Umbilical cord (tissue), 2 donors: ENCODE measurements at places on chromosomes 16 and 17. TPM values are rescaled to one million over a fixed set of nuclear protein-coding genes. Genes with fewer than 3 reads are reported as not detected.
A peak's percentile ranks its signal among the peaks of the same experiment; 100 is the strongest.

DNA sequence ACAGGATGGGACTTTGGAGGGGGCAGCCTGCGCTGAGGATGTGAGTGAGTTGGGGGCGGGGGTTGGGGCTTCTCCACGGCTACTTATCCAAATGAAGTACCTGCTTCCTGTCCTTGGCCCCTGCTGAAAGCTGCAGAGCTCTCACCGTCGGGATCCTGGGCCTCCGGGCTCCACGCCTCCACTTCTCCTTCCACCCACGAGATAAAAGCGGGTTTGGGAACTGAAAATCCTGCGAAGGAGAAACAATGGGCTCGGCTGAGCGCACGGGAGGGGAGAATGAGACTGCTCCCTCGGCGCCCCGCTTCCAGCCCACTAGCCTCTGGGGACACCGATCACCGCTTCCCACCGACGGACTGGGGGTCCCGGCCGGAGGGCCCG, 486 bp downstream of the ZNF785 start:
- DNase-seq, result no peak

DNA sequence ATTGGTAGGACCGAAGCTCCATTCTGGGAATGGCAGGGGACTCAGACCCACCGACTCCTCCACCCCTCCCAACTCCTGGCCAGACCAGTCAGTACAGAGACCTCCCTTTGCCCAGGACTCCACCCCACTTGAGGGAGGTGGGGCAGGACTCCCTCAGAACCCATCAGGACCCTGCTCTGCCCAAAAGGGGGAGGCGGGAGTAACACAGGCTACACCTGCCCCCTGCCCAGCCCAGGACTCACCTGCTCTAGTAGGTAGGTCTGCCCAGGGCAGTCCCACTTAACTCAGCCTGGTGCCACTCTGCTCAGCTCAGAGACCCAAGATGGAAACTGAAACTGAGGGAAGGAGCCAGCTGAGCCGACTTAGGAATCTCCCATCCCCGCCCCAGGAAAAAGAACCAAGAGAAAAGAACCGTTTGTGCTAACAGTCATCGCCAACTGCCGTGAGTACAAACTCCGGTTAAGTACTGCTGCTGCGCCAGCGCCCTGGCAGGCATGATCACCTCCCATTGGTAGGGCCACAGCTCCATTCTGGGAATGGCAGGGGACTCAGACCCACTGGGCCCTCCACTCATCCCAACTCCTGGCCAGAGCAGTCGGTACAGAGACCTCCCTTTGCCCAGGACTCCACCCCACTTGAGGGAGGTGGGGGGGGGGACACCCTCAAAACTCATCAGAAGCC, 503 bp downstream of the DHX58 start:
- no peak for DNase-seq

- DNase-seq, result no peak
Observed at GRCh38 chr17:8941520-8941919, 24.0 kb downstream of the PIK3R5 start.

- peak; percentile 11 for DNase-seq
Observed at GRCh38 chr16:61892531-61892930, 143.7 kb downstream of the CDH8 start.

- no peak for DNase-seq
Observed at GRCh38 chr17:73955616-73956015, 247.9 kb upstream of the RPL38 start.

DNA sequence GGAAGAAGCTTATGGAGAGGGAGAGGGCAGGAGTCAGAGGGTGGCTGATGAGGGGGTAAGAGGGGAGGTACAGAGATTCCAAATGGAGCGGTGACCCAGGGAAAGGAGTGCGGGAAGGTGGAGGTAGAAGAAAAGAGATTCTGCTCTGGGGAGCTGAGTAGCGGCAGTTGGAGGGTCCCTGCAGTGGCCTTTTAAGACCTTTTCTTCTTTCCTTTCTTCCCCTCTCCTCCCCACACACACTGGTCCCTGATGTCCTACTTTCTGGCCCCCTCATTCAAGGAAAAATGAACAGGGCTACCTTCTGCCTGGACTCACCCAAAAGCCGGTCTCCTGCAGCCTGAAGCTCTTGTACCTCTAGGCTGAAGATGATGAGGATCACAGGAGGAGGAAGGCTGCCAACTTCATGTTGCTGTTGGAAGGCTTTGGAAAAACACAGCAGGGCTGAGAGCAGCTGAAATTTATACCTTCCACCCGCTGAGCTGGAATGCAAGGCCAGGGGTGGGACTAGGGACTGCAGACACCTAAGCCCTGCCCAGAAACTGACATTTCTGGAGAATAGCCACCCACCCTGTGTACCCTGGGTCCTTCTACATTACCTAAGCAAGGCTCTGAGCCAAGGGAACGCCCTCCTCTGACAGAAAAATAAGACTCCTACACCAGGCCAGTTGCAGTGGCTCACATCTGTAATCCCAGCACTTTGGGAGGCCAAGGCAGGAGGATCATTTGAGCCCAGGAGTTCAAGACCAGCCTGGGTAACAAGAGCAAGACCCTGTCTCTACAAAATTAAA, 9.4 kb upstream of the HEATR6 start:
- DNase-seq, result peak; percentile 57

DNA sequence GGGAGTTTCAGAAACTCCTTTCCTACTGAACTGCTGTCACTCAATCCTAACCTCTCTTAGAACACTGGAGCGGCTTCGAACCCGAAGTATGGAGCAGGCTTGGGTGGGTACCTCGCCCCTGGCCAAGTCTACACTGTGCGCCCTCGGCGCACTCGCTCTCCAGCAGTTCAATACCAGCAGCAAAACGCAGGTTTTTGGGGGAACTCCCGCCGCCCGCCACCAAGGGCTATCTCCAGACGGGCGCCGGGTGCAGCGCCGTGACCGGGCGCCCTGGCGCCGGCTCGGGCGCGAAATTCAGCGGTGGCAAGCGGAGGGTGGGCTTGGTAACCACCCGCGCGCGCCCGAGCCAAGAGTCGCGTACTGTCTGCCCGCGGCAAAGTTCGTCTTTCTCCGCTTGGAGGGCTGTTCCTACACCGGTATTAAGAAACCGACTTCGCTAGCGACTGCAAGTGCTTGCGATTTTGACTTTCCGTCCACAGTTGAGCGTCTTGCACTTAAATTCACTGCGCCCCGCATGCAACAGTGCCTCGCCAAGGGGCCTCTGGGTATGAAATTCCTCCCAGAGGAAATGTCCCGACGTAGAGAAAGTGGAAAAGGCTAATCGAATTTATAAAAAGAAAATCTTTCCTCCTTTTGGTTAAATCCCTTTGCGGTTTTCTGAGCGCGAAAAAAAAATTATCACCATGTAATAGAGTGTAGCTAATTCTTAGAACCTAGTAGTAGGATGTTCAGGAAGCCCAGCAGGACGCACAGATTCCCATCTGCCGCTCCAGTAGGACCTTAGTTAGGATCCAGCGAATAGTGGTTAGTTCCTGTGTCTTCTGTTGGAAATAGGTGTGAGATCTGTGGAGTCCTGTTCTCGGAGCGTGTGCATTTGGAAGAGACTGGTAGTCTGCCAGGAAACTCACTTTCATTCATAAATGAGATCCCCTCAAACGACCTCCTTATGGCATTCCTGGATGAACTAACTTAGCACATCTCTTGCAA, 5.0 kb upstream of the SALL1 start:
- no peak for DNase-seq

DNA sequence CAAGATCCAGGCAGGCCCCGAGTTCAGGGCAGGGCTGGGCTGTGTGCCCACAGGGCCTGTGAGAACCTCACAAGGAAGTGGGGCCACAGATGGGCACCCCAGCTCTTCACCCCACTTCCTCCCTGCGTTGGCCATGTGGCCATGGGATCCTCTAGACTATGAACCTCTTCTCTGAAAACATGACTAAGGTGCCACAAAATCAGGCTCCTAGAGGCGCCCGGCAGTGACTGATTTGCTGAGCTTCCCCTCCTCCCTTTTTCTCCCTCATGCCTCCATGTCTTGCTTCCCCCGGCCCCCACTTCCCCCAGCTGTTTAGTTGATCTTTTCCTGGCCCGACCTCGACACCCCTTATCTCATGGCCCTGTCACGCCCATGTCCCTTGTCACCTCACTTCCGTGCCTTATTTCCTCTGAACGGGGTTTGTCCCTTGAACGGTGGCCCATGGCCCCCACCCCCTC, 87.1 kb downstream of the KCNJ12 start:
- DNase-seq, result no peak

- DNase-seq, result no peak
Observed at GRCh38 chr16:85112364-85112763, at the start of gene CIBAR2. CIBAR2 (minus strand) TSS chr16:85112472; CDS start chr16:85112352, 120 bp downstream.

DNA sequence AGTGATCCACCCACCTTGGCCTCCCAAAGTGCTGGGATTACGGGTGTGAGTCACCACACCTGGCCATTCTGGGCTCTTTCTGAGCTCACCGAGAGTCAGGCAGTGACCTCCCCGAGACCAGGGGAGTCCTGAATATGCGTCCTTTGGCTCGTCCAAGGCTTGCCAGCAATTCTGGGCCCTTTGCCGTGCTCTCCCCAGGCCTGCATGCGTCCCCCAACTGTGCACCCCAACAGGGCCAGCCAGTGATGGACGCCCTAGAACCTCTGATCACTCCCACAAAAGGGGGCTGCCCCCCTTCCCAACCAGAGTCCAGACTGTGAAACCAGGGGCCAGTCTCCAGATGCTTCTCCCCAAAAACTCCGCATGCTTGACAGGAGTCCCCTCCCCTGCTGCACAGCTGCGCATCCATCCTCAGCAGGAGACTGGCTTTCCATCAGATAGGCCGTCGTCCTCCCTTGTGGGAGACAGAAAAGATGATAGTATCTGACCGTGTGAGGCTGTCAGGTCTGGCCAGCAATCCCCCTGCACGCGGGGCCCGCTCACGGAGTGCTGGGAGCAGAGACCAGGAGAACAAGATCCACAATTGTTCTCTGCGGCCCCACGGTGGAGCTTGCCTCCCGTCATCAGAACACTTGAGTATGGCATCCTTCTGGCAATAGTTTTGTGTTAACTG, 15.5 kb downstream of the HS3ST6 start:
- no peak for DNase-seq

DNA sequence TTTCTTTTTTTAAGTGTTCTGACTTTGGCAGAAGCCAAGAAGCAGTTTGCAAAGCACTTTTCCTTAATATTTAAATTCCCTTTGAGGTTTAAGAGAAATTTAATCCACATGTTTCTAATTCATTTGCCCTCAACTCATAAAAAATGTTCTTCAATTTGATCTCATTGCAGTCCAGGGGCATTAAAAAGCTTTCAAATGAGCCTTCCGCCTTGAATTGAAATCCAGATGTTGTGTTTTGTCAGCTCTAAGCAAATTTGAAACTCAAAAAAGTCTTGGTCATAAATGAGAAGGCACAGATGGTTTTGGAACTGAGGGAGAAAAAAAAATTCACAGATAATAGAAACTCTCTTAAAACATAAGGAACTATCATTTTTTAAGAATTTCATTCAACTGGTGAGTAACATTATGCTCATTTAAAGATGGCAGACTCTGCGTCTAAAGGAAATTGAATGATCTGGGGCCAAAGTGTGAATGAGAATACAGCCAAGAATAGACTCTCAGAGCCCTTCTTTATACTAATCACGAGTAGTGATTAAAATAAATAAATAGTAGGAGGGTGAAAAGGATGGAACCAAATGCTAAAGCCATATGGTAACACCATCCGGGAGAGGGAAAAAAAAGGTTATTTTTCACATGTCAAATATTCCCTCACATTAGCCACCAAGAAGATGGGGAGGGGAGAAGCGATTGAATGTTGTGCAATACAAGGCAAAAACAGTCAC, 1304.7 kb downstream of the CDH8 start:
- DNase-seq, result peak; percentile 52

DNA sequence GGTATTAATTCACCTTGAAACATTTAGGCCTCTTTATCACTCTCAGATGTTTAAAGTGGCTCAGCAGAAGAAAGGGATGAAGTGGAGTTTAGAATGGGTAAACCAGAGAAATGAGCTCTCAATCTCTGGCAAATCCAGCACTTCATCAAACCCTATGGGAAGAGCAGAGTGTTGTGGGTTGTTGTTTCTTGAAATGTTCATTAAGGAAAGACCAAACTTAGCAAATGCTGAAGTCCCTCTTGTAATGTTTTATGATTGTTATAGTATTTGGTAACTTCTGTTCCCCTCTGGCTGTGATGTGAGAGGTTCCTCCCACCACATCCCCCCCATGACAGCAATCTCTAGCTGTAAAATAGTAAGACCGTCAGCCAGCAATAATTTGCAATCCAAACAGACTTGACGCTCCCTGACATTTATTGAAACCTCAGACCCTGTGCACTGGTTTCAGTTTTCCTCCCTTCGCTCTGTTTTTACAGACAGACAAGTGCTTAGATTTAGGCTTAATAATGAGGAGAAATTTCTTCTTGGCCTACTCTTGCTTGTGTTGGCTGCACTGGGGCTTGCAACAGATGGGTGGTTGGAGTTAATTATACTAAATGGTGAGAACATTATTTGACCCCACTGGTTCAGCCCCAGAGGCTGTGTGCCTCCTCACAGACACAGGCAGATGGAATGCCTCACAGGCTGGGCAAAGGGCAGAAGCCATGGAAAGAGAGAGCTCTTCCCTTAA, 609.4 kb upstream of the SOX9 start:
- no peak for DNase-seq

DNA sequence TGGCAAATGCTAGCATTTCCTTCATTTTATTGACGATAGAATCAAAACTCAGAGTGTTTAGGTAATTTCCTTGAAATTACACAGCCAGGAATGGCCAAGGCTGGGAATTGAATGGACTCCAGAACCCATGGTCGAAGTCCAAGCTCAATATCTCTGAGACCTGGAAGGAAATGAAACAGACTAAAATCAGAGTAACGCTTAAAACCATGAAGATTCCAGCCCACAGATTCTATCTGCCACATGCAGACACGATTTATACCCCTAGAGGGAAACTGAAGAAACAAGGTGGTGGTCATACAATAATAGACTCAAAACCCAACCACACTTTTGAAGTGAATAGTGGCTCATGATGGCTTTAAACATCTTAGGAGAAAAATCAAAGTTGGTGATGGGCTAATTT, 95.6 kb downstream of the PRKCA start:
- DNase-seq, result no peak

GRCh38 chr17:15237106-15237425, 28.1 kb downstream of the PMP22 start:
- no peak for DNase-seq

The KCNH6 gene
- total RNA-seq, result not detected

The NECAB2 gene
- total RNA-seq, result 6.5 TPM

The CDK5R1 gene
- total RNA-seq, result 0.72 TPM
